ENCODE measurements at places on chromosomes 16 and 17. TPM values are rescaled to one million over a fixed set of nuclear protein-coding genes. Genes with fewer than 3 reads are reported as not detected.
A peak's percentile ranks its signal among the peaks of the same experiment; 100 is the strongest.

The CIITA gene
- not detected for total RNA-seq

The TNP2 gene
- not detected for total RNA-seq

The SRP68 gene
- total RNA-seq, result 101 TPM

The ST6GALNAC1 gene
- not detected for total RNA-seq

The HSDL1 gene
- 45.6 TPM for total RNA-seq

The MTMR4 gene
- 81.9 TPM for total RNA-seq

The TUBB3 gene
- 273 TPM for total RNA-seq

The NEUROD2 gene
- total RNA-seq, result not detected

The CIBAR2 gene
- not detected for total RNA-seq

The PHOSPHO1 gene
- total RNA-seq, result 88.6 TPM

DNA sequence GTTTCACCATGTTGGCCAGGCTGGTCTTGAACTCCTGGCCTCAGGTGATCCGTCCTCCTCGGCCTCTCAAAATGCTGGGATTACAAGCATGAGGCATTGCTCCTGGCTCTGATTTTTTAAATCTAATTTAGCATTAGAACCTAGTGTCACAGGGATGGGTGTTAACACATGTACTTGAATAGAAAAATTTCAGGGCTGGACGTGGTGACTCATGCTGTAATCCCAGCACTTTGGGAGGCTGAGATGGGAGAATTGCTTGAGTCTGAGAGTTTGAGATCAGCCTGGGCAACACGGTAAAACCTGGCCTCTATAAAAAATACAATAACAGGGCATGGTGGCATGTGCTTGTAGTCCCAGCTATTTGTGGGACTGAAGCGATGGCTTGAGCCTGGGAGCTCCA lies 6.0 kb upstream of the RNF135 start:
- peak; percentile 11 for DNase-seq

GRCh38 chr16:11796227-11797165 lies 562 bp downstream of the ZC3H7A start:
- no peak for DNase-seq

GRCh38 chr16:89705006-89705405 lies 3.5 kb upstream of the SPATA2L start:
- no peak for DNase-seq

- no peak for DNase-seq
These were observed 129.7 kb upstream of the CHMP6 start for GRCh38 chr17:80861892-80862291.

- DNase-seq, result no peak
These were observed 5.3 kb downstream of the FAM234A start for GRCh38 chr16:239948-240277.

- no peak for DNase-seq
These were observed 51.3 kb downstream of the NEUROD2 start for GRCh38 chr17:39556423-39556822.

- no peak for DNase-seq
These were observed 3.0 kb downstream of the CES3 start for GRCh38 chr16:66964049-66964448.

- DNase-seq, result peak; percentile 94
These were observed 178.7 kb downstream of the SEC14L1 start for GRCh38 chr17:77319211-77320043.

DNA sequence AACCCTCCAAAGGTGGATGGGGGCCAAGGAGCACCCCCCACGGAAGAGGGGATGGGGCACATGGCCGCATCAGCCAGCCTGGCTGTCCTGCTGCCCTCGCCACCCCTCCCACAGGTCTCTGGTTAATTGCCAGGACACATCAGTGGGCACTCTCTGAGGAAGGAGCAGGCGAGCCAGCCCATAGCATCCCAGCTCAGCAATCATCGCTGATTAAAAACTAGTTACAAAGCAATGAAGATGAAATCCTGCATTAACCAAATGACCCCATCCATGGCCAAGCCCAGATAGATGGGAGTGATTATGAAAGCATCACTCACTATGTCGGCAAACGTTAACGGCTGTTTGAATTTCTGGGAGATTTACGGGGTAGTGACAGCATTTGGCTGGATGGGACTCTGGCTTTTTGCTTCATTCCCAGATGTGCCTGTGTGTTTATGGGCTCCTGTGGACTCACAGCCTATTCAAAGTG lies 45.3 kb downstream of the CCDC182 start:
- DNase-seq, result no peak

DNA sequence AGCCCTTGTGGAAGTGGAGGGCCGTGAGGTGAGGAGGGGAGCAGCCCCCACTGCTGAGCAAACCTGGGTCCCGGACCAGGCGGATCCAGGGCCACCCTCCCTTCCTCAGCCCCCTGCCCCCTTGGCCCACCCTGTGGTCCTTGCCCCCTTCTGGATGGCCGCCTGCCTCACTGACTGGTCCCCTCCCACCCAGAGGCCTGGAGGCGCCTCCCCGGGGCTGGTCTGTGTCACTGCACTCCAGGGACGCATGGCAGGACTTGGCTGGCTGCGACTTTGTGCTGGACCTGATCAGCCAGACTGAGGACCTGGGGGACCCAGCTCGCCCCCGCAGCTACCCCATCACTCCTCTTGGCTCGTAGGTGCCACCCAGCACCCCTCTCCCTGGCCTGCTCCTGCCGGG lies 19.2 kb upstream of the SMIM5 start:
- DNase-seq, result no peak

Measured in A673 (cell line).